MM.1S (cell line): ENCODE measurements at places on chromosomes 12 and 14.

GRCh38 chr12:40015345-40015744, 90.5 kb downstream of the SLC2A13 start:
- no peaks in the 10 kb centered on the region for H3K27me3 ChIP-seq
- H3K4me1 ChIP-seq, result no peaks in the 10 kb centered on the region
- no peaks in the 10 kb centered on the region for H3K36me3 ChIP-seq
- DNase-seq, result no peak
- H3K4me3 ChIP-seq, result no peak overlapping the region

DNA sequence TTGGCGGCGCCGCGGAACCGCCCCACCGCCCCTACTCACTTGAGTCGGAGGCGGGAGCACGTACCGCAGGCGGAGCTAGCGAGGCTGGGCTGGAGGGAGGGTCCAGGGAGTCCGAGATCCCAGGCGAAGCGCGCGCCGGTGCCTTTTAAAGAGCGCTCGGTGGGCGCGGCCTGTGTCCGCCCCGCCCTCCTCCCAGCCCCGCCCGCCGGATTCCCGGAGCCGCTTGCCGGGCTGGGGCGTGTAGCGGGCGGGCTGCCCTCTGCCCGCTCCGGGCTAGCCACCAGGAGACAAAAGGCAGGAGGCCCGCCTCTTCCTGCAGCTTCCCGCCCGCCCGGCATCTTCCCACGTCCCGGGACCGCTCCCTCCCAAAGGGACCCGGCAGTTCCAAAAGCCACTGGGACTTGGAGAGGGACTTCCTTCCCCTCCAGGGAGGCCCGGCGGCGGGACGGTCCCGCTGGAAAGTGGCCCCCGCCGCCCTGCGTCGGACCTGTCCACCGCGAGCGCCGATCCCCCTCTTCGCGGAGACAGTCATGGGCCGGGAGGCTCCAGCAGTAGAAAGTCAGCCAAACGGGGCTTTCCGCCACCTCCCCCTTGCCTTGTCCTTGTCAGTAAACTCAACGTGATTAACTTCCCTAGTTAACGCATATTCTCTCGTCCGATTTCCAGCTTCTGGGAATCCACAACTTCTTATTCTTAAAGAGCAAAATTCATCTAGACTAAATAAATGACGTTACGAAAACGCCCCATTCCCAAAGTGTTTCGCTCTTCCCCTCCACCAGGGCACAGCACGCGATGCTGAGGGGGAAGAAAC, at the start of gene CSRP2:
Gene CSRP2 (minus strand): TSS at position 121 of the 811 bp plus-strand sequence. CDS start 12,759 bp downstream, outside the sequence.
- peak; percentile 87 for DNase-seq
- H3K4me1 ChIP-seq, result no peaks in the 10 kb centered on the region
- no peak within 1 kb of the TSS for H3K27ac ChIP-seq
- peak within 1 kb of the TSS; percentile 85 for H3K4me3 ChIP-seq

GRCh38 chr12:120225200-120225558, 24.3 kb upstream of the RPLP0 start:
- peaks cover 9% of the 10 kb centered on the region for H3K4me1 ChIP-seq
- H3K27ac ChIP-seq, result peak overlapping the region; percentile 58; the same call in 1 of the 2 replicates
- H3K4me3 ChIP-seq, result peak overlapping the region; percentile 57
- no peaks in the 10 kb centered on the region for H3K36me3 ChIP-seq
- no peak for DNase-seq

DNA sequence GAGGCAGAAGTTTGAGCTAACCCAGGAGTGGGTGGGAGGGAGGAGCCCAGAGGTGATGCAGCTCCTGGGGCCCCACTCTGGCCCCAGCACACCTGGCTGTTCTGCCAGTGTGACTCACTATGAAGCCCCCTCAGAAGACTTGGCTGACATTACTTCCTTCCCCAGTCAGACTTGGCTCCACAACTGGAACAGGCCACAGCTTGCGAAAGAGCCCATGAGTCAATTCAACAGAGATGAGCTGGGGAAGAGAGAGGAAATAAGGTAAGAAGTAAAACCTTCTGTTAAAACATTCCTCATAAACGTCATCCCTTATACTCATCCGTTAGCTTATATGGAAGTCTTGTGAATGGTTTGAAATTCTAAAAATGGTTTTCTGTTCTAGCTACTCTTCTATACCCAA, 245.9 kb downstream of the ADAMTS20 start:
- no peak overlapping the region for H3K27ac ChIP-seq
- H3K27me3 ChIP-seq, result no peaks in the 10 kb centered on the region
- DNase-seq, result no peak
- no peaks in the 10 kb centered on the region for H3K36me3 ChIP-seq
- H3K4me3 ChIP-seq, result no peak overlapping the region
- H3K4me1 ChIP-seq, result no peaks in the 10 kb centered on the region

DNA sequence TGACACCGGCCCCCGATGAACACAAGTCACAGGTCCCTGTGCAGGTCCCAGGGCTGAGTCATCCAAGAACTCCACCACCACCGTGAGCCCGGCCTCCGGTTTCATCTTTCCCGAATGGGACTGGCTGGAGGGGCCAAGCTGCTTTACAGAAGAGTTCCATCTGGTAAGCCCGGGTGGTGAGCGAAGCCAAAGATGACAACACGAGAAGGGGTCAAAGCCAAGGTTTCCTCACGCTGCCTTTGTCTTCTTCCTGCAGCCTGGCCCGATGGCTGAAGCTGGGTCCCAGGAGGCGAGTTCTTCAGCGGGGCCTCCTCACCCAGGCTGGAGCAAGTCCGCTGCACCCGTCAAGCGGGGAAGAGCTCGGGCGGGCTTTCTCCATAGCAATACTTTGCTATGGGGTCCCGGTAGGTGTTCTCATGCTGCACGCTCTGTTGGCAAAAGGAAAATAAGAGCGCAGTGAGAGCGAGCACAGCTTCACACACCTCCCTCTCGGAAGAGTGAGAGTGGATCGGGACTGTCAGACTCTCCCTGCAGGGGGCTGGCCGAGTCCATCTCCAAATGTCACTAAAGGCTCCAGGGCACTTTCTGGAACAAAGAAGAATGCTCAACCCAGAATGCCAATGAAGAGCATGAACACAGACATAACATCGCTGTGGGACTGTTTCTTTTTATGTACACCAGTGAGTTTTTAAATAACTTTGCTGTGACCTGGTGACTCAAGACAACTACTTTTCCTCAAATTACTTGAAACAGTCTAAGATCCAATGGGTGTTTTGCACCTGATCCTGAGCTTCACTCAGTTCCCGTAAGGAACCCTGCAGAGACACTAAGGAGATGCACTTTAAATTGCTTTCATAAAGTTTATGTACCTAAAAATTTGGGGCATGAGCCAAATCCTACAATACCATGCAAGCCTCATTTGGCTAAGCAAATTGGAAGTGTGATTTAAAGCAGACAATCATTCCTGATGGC, 20.1 kb downstream of the SPRING1 start:
- H3K27me3 ChIP-seq, result no peaks in the 10 kb centered on the region
- no peak overlapping the region for H3K4me3 ChIP-seq
- no peak for DNase-seq
- no peak overlapping the region for H3K27ac ChIP-seq
- peaks cover 23% of the 10 kb centered on the region for H3K4me1 ChIP-seq

- H3K4me3 ChIP-seq, result no peak overlapping the region
- no peak overlapping the region for H3K27ac ChIP-seq
- H3K4me1 ChIP-seq, result no peaks in the 10 kb centered on the region
- H3K27me3 ChIP-seq, result no peaks in the 10 kb centered on the region
- no peaks in the 10 kb centered on the region for H3K36me3 ChIP-seq
These were observed 62.1 kb downstream of the ARF6 start for GRCh38 chr14:49955024-49955423.

DNA sequence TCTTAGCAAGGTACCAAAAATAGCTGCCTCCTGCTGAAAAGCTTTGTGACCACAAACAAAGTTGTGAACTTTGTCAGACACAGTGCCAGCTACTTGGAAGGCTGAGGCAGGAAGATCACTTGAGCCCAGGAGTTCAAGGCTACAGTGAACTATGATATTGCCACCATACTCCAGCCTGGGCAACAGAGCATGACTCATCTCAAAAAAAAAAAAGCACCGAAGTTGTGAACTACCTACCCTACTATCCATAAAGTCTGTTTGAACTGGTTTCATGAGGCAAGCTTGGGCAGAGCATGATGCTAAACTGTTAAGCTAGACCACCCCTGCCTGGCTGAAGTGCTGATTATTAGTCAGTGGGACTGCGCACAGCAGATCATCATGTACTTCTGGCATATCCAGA, 75.5 kb downstream of the RAD52 start:
- DNase-seq, result no peak
- H3K4me1 ChIP-seq, result peaks cover 21% of the 10 kb centered on the region
- no peak overlapping the region for H3K4me3 ChIP-seq
- no peak overlapping the region for H3K27ac ChIP-seq
- H3K27me3 ChIP-seq, result no peaks in the 10 kb centered on the region

DNA sequence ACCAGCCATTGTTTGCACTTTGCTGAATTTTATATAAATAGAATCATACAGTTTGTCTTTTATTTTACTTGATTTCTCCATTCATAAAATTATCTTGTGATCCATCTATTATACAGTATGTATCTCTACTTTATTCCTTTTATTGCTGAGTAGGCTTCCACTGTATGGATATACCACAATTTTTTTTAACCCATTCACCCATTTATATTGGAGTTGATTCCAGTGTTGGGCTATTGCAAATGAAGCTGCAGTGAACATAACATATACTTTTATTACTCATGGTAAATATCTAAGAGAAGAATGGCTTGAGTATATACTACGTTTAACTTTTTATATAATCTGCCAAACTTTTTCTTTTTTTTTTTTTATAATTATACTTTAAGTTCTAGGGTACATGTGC, 463.6 kb downstream of the ETNK1 start:
- no peak for DNase-seq
- H3K4me1 ChIP-seq, result no peaks in the 10 kb centered on the region
- H3K27ac ChIP-seq, result no peak overlapping the region
- H3K4me3 ChIP-seq, result no peak overlapping the region
- H3K27me3 ChIP-seq, result no peaks in the 10 kb centered on the region

DNA sequence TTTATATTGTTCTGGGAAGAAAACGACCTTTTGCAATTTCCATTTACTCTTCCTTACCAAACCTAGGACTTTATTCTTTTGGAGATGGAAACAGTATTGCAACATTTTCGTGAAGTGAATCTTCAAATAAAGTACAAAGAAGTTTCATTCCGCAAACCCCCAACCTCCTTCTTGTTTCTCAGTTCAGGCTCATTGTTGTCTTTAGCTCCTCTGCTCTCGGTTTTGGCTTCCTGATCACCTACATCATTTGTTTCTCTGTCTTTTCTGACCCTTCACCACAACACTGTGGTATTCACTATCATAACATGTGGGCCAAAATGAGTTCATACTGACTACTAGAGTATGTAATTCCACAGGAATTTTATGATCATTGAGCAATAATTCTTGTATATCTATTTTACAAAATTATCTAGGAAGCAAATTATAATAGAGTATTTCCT, 266.8 kb downstream of the ADAMTS20 start:
- H3K36me3 ChIP-seq, result no peaks in the 10 kb centered on the region
- no peak overlapping the region for H3K4me3 ChIP-seq
- 0 out of 2 replicates have a peak, but pooled peaks cover 6% of the 10 kb centered on the region for H3K4me1 ChIP-seq
- H3K27ac ChIP-seq, result no peak overlapping the region
- H3K27me3 ChIP-seq, result no peaks in the 10 kb centered on the region

- DNase-seq, result no peak
- H3K4me3 ChIP-seq, result no peak overlapping the region
- no peaks in the 10 kb centered on the region for H3K4me1 ChIP-seq
- H3K36me3 ChIP-seq, result no peaks in the 10 kb centered on the region
- H3K27ac ChIP-seq, result no peak overlapping the region
These were observed 2.1 kb upstream of the BDKRB2 start for GRCh38 chr14:96202441-96203094.

- peak overlapping the region; percentile 92 for H3K27ac ChIP-seq
- H3K36me3 ChIP-seq, result no peaks in the 10 kb centered on the region
- peaks cover 12% of the 10 kb centered on the region for H3K4me1 ChIP-seq
- H3K27me3 ChIP-seq, result no peaks in the 10 kb centered on the region
These were observed 1.0 kb downstream of the BEST3 start for GRCh38 chr12:69698054-69698453.

- no peaks in the 10 kb centered on the region for H3K36me3 ChIP-seq
- H3K4me3 ChIP-seq, result no peak overlapping the region
- no peak overlapping the region for H3K27ac ChIP-seq
- no peaks in the 10 kb centered on the region for H3K4me1 ChIP-seq
These were observed 105.7 kb downstream of the GRIN2B start for GRCh38 chr12:13875744-13876143.

- no peaks in the 10 kb centered on the region for H3K4me1 ChIP-seq
- H3K36me3 ChIP-seq, result no peaks in the 10 kb centered on the region
- peak overlapping the region; percentile 55 for H3K4me3 ChIP-seq
- no peak overlapping the region for H3K27ac ChIP-seq
- H3K27me3 ChIP-seq, result peaks cover 7% of the 10 kb centered on the region; the same call in 1 of the 2 replicates
These were observed 777 bp downstream of the ASCL1 start for GRCh38 chr12:102958073-102958829.

GRCh38 chr12:116547955-116548501, 11.2 kb upstream of the MAP1LC3B2 start:
- H3K27me3 ChIP-seq, result no peaks in the 10 kb centered on the region
- 0 out of 2 replicates have a peak, but pooled peaks cover 5% of the 10 kb centered on the region for H3K4me1 ChIP-seq
- H3K4me3 ChIP-seq, result no peak overlapping the region
- H3K36me3 ChIP-seq, result no peaks in the 10 kb centered on the region
- H3K27ac ChIP-seq, result no peak overlapping the region
- DNase-seq, result no peak

GRCh38 chr14:23030936-23031335, 3.8 kb downstream of the PSMB5 start:
- H3K27me3 ChIP-seq, result no peaks in the 10 kb centered on the region
- no peaks in the 10 kb centered on the region for H3K4me1 ChIP-seq
- DNase-seq, result no peak
- H3K36me3 ChIP-seq, result no peaks in the 10 kb centered on the region
- H3K27ac ChIP-seq, result no peak overlapping the region

- no peak overlapping the region for H3K4me3 ChIP-seq
- H3K27me3 ChIP-seq, result no peaks in the 10 kb centered on the region
- no peak overlapping the region for H3K27ac ChIP-seq
These were observed 288.2 kb upstream of the TMPO start for GRCh38 chr12:98227162-98227561.

DNA sequence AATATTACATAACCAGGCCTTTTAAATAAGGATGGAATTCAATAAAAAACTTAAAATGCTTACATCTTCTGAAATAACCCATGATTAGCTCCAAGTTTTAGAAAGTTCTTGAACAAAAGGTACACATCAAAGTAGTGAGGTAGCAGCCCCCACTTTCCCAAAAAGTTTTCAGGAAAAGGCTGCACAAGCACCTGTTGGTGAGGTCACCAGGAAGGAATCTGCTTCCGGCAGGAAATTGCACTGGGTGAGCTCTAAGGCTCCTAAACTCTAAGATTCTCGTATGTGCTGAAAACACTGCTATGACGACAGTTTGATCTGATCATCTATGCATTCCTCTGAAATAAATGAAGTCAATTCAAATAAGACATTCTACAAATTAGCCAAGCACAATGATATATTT, 34.3 kb upstream of the TTC7B start:
- H3K27me3 ChIP-seq, result no peaks in the 10 kb centered on the region
- DNase-seq, result no peak
- H3K27ac ChIP-seq, result no peak overlapping the region
- no peak overlapping the region for H3K4me3 ChIP-seq
- H3K36me3 ChIP-seq, result no peaks in the 10 kb centered on the region

GRCh38 chr14:56703947-56704346, 106.3 kb downstream of the OTX2 start:
- DNase-seq, result no peak
- no peaks in the 10 kb centered on the region for H3K36me3 ChIP-seq
- no peak overlapping the region for H3K4me3 ChIP-seq
- H3K4me1 ChIP-seq, result no peaks in the 10 kb centered on the region
- no peaks in the 10 kb centered on the region for H3K27me3 ChIP-seq
